ENCODE measurements at places on chromosomes 16 and 17.

DNA sequence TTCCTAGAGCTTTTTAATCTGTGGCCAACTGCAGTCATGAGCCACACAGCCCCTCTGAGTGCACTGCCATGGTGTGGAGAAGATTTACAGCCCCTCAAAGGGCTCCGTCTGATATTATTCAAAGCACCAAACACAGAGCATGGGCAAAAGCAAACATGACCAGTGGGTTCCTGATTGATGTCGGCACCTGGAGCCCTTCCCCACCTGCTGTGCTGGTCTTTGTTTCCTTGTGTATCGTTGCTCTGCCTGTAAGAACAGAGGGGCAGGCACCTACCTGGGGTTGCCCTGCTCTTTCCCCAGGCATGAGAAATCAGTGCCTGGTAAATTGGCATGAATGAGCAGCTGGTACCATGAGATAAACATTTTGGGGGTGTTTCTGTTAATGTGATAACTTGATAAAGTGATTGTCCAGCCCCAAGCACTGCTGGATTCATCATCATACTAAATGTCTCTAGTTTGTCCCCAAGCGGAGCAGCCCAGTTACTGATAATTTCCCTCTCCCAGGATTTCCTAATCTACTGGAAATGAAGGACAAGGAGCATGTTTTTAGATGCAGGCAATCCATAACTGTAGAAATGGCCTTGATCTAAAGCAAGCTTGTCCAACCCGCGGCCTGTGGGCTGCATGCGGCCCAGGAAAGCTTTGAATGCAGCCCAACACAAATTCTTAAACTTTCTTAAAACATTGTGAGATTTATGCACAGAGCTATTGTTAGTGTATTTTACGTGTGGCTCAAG lies 5.0 kb upstream of the SPIRE2 start:
- DNase-seq = no peak

- no peak for DNase-seq
Measured at GRCh38 chr17:53749178-53749577, 73.5 kb upstream of the KIF2B start.

DNA sequence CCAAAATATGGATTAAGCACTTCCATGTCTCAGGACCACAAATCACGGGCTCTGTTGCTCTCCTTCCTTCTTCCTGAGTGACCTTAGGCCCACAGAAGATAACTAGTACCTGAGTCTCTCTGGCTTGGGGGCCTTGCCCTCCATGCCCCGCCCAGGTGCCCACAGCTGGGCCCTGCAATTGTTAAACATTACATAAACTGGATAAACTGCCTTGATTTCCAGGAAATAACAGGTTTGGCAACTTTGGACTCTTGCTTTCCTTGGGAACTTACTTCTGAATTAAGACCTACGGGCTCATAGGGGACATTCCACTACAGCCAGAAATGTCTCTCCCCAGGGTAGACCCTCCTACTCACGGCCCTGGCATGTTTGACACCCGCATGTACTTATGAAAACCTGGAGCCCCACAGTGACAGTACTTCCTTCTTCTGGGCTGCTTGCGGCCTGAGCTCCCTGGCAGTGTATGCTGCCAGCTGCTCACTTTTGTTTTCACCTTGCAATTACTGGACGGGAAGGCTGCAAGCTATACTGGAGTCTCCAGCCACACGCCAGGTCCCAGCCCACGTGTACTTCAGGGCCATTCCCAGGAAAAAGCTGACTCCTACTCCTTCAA lies 2.3 kb upstream of the UBALD2 start:
- DNase-seq = no peak

GRCh38 chr16:79348521-79349306 lies 251.8 kb downstream of the MAF start:
- DNase-seq = no peak

- DNase-seq = no peak
Measured at GRCh38 chr16:80656161-80656560, 115.4 kb downstream of the DYNLRB2 start.

- DNase-seq = no peak
Measured at GRCh38 chr16:84024854-84025253, 17.7 kb downstream of the SLC38A8 start.

DNA sequence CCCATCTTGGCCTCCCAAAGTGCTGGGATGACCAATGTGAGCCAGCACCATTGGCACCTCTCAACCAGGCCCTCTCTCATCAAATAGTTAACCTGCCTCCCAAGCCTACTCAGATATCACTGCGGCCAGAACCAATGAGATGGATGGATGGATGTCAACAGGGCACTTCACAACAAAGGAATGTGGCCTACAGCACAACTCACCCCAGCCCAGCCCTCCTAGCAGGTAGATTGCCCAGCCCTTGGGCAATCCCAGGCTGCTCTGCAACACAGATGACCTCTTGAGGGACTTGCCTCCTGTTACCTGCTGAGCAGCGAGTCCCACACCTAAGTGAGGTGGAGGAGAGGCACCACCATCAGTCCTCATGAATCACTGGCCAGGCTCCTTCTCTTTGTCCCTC lies 22.6 kb upstream of the KIFC3 start:
- no peak for DNase-seq

DNA sequence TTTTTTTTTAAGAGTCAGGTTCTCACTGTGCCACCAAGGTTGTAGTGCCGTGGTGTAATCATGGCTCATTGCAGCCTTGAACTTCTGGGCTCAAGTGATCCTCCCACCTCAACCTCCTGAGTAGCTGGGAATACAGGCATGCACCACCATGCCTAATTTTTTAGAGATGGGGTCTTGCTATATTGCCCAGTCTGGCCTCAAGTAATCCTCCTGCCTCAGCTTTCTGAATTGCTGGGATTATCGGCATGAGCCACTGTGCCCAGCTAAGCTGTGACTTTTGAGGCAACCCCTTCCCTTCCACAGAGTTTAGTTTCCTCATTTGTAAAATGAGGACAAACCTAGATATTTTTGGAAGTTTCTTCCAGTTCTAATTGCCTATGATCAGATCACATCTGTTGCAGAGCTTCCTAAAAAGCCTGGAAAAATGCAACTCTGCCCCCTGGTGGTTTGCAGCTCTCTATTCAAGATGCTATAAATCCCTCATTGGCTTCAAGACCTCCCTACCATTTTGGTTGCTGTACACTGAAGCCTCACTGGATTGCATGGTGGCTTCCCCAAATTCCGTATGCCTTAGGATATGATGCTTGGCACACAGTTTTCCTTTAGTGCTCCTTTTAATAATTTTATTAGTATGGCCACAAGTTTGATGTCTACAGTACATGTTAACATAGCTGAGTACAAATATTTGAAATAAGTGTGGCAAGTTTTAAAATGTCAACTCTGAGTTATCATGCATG lies 19.3 kb downstream of the GDE1 start:
- DNase-seq = peak; percentile 65

- DNase-seq = no peak
Measured at GRCh38 chr17:51817955-51818354, 340.6 kb downstream of the CA10 start.

DNA sequence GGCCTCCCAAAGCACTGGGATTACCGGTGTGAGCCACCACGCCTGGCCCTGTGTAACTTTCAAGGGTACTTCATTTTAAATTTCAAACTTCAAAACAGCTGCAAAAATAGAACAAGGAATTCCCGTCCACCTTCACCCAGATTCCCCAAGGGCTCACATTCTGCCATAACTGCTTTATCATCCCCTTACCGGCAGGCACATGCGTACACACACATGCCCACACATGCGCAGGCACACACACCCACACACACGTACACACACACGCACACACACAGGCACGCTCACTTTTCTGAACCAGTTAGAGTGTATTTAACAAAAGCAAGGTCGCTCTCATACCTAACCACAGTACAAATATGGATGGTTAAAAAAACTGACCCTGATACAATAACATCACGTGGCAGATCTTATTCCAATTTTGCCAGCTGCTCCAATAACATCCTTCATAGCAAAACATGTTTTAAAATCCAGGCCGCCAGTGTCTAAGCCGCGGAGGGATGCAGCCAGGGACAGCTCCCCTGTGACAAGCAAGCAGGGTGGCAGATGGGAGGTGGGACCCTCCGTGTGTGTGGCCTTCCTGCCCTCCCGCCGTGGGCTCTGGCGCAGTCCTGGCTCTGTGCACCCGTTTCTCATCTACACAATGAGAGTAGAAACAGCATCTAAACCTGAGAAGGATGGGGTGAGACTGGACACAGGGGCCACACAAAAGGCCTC lies 23.1 kb downstream of the PDIA2 start:
- no peak for DNase-seq

DNA sequence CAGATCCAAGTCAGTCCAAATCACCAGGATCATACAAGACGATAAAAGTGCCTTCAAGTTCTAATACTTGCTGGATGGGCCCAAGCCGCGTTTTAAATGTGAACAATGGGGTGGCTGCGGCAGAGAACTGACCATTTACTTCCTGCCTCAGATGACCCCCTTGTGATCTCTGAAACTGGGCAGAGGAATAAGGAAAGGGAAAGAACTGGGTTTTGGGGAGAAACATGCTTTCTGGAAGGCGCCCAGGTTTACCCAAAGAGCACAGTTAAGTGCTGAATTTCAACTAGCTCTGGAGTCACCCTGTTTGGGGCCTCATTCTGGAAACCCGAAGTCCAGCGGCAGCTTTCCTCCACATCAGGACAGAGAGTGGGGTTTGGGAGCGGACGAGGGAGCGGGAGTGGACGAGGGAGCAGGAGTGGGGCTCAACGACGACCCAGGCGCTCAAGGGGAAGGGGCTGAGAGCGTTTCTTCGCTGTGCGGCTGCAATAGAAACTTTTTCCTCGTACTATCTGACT lies 1.6 kb downstream of the FAM20A start:
- no peak for DNase-seq

DNA sequence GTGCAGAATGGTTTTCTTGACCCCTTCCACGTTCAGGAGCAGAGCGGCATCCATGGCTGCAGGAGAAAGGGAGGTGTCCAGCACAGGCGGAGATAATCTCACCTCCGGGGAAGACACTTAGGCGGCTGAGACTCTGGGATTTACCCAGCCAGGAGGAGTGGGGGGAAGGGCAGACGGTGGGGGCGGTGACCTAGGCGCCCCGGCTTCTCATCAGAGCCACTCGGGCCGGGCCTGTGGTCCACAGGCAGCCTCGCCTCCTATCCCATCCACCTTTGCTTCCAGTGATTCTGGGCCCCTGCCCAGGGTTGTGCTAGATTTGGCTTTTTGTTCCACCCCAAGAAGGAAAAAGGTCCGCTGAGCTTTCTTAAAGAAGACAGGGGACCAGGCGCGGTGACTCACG lies at the start of gene AIPL1:
Gene AIPL1, minus strand, starts transcription at position 71 of the 400 bp plus-strand sequence. Its CDS starts 17 bp downstream, at position 54.
- DNase-seq = no peak

DNA sequence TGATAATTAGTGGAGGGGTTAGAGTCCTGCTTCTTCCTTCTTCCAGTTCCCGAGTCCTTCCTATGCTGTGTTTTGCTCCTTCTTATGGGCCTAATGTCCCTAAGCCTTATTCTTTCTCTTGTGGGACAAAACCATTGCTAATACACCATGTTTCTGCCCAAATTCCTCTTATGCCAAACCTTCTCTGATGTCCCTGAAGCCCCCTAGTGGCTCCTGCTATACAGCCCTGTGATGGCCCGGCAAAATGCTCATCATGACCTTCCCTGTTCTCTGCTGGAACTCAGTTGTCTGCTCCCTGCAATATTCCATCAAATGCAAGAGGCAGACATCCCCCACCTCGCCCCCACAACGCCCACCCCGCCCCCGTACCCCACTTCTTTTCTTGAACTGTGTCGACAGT lies 171.6 kb downstream of the CDH11 start:
- no peak for DNase-seq

GRCh38 chr16:12688951-12689850 lies 114.5 kb downstream of the CPPED1 start:
- DNase-seq = no peak

DNA sequence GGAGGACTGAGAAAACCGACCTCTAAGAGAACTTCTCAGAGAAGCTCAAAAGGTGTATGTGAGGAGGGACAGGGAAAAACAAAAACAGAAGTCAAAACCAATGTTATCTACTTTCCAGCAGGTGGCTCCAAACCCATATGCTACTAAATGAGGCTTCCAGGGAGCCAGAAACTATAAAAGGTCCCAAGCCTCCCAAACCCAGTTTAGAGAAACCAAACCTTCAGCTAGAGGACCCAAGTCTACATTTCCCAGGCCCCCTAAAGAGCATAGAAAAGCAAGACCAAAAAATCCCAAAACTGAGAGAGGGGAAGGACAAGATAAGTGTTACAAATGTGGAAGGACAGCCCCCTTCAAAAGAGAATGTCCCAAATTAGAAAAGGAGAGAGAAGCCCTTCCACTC lies 3.7 kb downstream of the HPR start:
- DNase-seq = peak; percentile 29

DNA sequence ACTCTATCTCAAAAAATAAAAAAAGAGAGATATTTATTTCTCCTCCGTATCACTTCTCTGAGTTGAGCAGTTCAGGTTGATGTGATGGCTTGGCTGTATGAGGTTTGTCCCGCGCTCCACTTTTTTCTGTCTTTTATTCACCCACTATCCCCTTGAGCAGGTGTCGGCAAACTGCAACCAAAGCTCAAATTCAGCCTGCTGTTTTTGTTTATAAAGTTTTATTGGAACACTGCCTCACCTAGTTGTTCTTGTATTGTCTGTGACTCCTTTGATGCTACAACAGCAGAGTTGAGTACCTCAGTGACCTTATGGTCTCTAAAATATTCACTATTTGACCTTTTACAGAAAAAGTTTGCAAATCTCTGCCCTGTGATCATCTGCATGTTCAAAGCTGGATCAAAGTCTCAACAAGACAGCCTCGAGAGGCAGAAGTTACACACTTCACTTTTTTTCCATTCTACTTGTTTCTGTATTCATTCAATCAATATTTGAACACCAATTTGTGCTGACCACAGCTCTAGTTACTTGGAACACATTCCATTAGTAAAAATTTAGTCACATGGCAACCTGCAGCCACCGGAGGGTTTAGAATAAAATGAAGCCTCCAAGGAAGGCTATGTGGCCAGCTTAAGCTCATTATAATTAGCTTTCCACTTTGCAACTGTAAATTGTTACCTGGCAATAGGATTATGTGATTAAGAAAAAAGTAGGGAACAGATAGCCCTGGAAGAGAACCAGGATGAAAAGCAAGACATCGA lies 945.8 kb downstream of the KCNJ2 start:
- no peak for DNase-seq

- DNase-seq = no peak
Measured at GRCh38 chr16:68257906-68258800, 6.2 kb upstream of the SLC7A6 start.

- DNase-seq = no peak
Measured at GRCh38 chr17:41837761-41838538, at the start of gene KLHL10. TSS of gene KLHL10 (plus strand) at chr17:41837825. CDS start at chr17:41837933, 108 bp downstream.

DNA sequence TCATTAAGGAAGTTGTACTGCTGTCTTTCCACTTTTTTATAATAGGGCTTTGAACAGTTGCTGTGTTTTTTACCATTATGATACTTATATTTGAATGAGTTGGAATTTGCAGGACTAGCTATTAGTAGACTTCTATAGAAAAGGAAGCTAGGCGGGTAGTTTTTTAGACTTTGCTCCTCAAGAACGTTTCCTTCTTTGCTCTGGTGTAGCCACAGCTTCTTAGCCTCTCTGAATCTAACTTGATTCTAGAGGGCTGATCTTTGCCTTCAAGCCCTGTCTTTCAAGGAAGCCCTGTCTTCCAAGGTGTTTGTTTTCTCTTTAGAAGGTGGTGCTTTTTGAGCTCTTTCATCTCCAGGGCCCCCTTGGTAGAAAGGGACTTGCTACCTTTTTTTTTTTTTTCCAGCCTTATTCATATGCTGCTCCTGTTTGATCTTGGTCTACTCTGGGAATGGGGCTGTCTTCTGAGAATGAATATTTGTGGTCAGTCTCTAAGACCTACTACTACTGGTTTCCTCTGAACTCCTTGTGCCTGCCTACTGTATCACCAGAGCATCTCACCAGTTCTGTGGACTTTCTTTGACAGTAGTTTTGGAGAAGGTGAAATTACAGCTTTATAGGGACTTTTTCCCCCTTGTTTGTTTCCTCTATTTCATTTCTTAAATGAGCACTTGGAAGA lies 52.3 kb upstream of the RASL10B start:
- no peak for DNase-seq

GRCh38 chr16:23615805-23616204 lies 19.7 kb upstream of the NDUFAB1 start:
- DNase-seq = no peak
